ENCODE measurements at places on chromosomes 4 and X.

- no peak for DNase-seq
Measured at GRCh38 chr4:84878546-84878945, 87.9 kb downstream of the WDFY3 start.

DNA sequence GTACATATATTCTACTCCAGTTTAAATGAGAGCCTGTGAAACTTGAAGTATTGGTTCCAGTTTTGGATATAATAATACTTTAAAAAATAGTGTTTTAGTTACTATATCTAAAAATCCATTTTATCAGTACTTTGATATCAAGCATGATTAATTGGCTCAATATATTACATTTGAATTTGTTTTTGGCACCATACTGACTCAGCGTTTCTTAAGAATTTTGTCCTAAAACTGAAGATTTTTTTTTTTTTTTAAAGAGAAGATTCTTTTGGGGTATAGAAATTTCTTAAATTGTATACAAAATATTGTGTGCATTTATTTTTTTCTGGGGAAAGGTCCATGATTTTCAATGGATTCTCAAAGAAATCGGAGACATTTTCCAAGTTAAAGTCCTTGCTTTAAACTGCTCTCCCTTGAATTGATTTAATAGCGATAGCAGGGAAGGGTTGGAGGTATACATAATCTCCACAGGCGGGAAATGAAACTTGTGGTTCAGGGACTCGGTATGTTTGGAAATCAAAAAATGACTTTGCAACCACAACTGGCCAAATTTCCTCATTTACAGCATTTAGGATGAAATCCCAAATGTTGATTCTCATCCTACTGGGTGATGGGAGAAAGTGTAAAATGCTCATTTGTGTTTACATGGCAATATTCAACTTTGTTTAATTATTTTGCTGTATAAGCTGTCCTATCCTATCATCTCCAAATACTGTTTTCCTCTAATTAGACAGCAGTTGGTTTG, 62.3 kb downstream of the TMA16 start:
- no peak for DNase-seq

- DNase-seq = peak; percentile 63
Measured at GRCh38 chr4:2537011-2537830, 774 bp downstream of the FAM193A start.

DNA sequence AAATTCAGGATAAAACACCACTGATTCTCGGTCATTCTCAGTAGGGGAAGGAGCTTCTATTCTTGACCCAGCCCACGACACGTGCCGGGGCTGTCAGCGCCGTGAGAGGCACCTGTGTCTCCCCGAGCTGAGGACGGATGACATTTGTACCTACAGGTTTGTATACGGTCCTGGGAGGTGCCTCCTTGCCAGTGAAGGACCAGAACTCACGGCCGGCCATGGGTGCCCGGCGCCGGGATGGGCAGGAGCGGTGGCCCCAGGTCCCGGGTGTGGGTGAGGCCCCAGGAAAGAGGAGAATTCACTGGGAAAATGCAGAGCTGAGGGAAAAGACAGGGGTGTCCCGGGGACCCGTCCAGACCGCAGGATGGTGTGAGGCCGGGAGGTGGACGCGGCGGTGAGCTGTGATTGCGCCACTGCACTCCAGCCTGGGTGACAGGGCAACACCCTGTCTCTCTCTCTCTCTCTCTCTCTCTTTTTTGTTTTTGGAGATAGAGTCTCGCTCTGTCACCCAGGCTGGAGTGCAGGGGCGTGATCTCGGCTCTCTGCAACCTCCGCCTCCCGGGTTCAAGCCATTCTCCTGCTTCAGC, 48.9 kb upstream of the PPP2R3B start:
- no peak for DNase-seq

GRCh38 chrX:67612231-67612630, 68.4 kb downstream of the AR start:
- DNase-seq = no peak

GRCh38 chr4:70842761-70843435, 3.2 kb upstream of the GRSF1 start:
- DNase-seq = no peak

- peak; percentile 76 for DNase-seq
Measured at GRCh38 chr4:119559044-119559647, 69.5 kb downstream of the PDE5A start.

DNA sequence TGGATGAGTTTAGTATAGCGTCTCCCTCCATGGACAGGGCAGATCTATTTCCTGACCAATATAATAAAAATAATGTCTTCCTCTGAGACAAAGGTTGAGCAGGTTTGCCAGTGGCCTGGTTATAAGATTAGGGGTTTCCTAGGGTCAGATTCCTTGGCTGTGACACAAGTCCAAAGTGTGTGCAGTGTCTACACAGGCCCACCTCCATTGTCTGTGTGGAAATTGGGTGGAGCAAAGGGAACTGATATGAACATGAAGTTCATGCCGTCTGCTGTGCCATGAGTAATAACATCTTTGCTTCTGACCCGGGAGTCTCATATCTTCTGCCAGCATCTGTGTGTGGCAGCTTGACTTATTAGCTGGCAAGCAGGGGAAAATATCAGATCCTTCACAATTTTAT, 187.7 kb upstream of the BOD1L1 start:
- DNase-seq = peak; percentile 7

GRCh38 chr4:123462007-123462406, 65.4 kb downstream of the SPRY1 start:
- DNase-seq = no peak

- DNase-seq = no peak
Measured at GRCh38 chr4:151835467-151835866, 74.7 kb upstream of the GATB start.

- DNase-seq = no peak
Measured at GRCh38 chr4:24287096-24287495, 297.3 kb downstream of the DHX15 start.

- DNase-seq = no peak
Measured at GRCh38 chr4:27233531-27233930, 372.9 kb downstream of the STIM2 start.

DNA sequence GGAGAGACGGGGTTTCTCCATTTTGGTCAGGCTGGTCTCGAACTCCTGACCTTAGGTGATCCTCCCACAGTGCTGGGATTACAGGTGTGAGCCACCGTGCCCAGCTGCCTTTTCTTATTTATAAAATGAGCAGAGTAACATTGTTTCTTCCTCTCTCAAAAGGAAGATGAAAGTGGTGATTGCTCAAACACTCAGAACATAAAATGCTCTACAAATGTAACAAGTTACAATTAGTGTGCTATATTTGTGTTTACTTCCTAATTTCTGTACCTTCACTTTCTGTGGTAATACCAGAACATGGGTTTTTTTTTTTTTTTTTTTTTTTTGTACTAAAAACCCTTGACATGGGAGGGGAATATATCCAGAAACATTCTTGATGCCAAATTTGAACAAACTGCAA, 197.9 kb downstream of the MGST2 start:
- DNase-seq = no peak

DNA sequence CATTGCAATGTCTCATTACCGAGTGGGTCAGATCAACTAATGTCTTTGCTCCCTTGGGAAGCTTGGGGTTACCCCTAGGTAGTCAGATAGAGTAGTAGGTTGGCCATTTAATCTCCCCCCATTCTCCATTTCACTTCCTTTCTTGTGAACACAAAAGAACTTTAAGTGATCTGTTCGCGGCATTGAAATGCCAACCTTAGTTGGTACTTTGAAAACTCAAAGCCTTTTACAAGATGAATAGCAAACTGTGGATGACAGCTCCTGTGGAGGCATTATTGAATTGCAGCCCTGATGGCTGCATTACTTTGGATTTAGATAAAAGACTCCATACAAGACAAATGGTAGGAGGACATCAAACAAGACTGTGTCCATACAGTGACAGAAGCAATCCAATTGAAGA, 469.1 kb downstream of the GBA3 start:
- no peak for DNase-seq

DNA sequence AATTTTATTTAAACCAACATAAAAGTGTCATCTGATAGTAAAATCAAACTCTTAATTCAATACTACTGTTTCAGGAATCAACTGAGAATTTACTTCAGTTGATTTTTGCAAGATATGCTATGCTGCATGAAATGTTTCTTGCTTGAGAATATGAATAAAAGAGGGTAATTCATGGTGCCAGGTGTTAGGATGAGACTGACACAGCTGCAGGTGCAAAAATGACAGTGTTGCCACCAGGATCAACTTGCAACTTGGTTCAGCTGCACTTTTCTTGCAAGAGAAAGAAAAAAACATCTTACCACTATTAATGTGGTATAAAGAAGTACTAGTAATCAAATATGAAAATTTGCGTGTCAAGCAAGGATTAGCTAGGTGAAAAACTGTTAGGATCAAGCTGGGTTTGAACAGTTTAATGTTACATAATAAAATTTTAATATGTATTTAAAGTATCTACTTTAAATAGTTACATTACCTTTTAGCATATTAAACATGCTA, 49.7 kb downstream of the CHIC2 start:
- DNase-seq = no peak
